GM10248 (cell line): ENCODE measurements at places on chromosomes 7 and 10.
A peak's percentile ranks its signal among the peaks of the same experiment; 100 is the strongest.

DNA sequence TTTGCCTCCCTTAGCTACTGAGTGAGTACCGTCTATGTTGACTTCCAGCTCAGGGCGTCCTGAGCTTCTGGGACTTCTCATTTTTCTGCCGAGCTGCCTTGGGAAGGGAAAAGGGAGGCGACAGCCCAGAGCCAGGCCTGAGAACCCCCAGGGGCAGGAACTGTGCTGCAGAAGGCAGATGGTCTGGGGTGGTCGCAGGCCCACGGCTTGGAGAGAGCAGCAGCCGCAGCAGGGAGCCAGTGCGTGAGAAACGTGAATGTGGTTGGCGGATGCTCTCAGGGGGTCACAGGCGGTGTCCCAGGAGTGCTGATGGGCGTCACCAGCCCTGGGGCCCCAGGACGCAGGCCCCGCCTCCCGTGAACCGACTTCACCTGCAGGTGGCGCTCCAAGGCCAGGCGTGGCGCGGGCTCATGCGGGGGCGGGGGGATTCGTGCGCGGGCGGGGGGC is 9.2 kb upstream of the PWWP2B start:
- DNase-seq, result peak; percentile 91

GRCh38 chr7:52586704-52587103 is 448.7 kb upstream of the POM121L12 start:
- DNase-seq, result no peak

DNA sequence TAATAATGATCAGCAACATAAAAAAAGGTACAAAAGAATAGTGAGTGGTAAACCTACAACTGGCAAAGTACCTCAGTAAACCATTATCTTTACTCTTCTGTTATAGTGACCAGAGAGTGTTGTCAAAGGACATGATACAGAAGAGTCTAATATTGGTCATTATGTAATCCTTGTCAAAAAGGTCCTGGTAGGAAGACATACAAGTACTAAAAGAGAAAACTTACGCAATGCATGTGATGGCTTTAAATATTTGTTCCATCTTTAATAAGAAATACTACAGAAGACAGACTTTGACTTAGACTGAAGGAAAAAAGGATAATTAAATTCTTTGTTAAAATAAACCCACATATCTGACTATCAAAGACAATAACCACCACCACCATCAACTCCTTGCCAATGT is 6.5 kb downstream of the DOCK4 start:
- DNase-seq, result no peak

DNA sequence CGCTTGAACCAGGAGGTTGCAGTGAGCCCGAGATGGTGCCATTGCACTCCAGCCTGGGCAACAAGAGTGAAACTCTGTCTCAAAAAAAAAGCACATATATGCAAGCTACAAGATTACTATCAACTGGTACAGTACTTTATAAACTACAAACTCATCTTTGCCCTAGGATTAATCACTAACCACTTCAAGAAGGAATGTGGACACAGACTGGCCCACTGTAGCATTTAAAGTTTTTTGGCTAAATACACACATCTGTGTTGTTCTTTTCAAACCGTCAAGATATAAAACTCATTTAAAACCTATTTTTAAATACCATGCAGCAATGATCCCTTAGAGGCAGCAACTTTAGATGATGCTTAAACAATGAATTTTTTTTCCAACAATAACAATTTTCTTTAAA is 205.4 kb downstream of the IMMP2L start:
- no peak for DNase-seq

- no peak for DNase-seq
Observed at GRCh38 chr7:50317697-50318669, 13.5 kb downstream of the IKZF1 start.

DNA sequence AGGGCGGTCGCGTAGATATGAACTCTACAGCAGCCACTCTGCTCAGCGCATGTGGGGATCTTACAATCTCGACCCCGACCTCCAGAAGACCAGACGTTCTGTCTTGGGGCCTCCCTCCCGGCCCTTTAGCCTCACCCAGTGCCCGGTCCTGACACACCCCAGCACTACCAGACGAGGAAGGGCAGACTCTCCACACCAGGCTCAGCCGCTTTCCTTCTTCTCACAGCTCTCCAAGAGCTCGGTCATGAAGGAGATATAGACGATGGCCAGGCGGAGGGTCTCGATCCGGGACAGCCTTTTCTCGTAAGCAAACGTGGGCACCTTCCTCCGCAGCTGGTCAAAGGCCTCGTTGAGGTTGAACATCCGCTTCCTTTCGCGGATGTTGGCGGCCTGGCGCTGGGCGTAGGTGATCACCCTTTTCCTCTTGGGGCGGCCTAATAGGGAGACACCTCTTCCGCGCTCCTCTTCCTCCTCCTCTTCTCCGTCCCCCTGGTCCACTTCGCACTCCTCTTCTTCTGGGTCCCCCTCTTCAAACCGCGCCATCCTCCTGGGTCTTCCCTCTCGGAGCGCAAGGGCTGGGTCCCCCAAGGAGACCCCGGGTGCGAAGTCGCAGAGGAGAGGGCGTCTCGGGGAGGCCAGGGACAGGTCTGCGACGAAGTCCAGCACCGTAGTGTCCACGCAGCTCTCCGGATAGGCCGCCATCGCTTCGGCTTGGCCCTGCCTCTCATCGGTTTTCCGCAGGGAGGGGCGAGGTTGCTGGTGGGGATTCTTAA is at the start of gene FERD3L:
Gene FERD3L, minus strand, starts transcription at position 761 of the 773 bp plus-strand sequence. Its CDS starts 59 bp downstream, at position 702.
- DNase-seq, result peak; percentile 5

- DNase-seq, result peak; percentile 44
Observed at GRCh38 chr10:97278491-97278989, 13.9 kb downstream of the ARHGAP19 start.

- no peak for DNase-seq
Observed at GRCh38 chr7:55464422-55464821, 99.3 kb downstream of the LANCL2 start.

GRCh38 chr10:117266400-117266799 is 25.5 kb downstream of the SLC18A2 start:
- DNase-seq, result no peak

DNA sequence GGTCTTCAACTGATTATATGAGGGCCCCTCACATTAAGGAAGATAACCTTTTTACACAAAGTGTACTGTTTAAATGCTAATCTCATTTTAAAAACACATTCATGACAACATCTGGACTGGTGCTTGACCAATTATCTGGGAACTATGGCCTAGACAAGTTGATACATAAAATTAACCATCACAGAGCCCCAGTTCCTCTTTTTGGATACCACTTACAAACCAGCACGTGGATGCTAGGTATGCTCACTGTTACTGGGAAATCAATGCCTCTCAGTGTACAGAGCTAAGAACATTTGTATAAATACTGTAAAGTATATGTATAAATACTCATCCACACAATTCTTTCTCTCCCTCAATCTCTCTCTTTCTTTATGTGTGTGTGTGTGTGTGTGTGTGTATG is 1217.8 kb upstream of the LRRTM3 start:
- no peak for DNase-seq

- DNase-seq, result no peak
Observed at GRCh38 chr10:121854809-121855445, 72.9 kb downstream of the ATE1 start.

DNA sequence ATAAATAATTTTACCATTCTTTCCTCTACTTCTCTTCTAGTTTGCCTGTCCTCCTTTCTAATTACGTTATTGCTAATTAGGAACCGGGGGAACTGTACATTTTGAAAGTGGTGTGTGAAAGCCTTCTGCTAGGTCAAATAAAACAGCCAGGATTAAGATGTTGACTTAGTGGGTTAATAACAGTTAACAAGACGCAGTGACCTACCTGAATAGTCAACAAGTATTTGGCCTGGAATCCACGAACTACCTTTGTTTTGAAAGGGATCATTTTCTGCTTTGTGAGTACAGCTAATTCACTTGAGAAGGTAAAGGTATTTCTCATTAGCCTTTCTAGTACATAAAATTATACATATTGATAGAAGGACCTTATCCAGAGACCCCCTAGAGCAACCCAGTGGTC is 139.9 kb downstream of the COL28A1 start:
- DNase-seq, result no peak

DNA sequence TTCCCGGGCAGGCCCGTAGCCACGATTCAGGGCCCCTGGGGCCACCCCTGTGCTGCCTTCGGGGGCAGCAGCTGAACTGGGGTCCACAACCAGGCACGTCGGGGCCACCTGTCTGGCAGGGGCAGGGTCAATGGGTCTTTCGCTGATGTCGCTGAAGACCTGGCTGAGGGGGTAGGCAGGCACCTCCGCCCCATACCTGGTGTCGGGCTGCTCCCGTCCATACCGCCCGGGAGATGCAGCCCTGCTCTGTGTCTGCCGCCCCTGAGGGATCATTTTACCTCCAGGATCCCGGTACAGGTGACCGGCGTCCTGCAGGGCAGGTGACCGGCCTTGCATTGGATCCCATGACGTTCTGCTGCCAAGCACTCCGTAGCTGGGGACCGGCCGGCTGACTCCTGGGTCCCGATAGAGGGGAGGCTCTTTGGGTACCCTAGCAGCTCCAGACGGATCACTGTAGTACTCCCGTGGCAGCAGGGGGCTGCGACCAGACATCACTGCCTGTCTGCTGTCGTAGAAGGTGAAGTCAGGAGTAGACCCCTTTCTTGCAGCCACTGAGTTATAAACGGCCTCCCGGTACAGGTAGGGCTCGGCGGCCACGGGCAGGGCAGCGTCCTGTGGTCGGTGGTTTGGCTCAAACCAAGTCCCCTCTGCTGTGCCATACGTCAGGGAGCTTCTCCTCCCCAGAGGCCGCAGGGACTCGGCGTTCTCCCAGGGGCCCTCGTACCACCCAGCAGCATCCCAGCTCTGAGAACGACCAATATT is 85.2 kb downstream of the ZRANB1 start:
- no peak for DNase-seq

DNA sequence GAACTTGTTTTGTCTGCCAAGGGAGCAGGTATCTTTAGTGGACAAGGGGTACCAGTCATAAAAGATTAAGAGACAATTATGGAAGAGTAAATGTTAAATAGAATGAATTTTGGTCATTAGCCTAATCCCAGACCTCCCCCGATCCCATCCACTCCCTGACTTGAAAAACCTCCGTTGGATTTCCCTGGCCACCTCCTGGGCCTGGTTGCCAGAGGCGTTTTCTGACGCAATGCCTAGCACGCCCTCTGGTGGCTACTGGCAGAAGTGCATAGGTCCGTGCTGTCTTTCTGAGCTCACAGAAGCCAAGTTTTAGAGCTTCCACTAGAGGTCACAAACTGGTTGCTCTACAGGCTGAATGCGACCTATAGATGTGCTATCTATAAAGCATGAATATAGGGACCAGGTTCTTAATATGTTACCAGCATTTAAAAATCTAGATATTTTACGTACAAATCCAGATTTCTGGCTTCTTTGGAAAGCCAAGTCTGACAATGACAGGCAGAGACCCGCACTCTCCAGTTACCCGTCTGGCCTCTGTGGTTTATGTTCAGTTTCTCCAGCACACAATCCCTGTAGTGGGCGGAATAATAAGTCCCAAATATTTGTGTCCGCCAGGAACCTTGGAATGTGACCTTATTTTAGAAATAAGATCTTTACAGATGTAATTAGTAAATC is 39.8 kb downstream of the SPOCK2 start:
- peak; percentile 87 for DNase-seq

DNA sequence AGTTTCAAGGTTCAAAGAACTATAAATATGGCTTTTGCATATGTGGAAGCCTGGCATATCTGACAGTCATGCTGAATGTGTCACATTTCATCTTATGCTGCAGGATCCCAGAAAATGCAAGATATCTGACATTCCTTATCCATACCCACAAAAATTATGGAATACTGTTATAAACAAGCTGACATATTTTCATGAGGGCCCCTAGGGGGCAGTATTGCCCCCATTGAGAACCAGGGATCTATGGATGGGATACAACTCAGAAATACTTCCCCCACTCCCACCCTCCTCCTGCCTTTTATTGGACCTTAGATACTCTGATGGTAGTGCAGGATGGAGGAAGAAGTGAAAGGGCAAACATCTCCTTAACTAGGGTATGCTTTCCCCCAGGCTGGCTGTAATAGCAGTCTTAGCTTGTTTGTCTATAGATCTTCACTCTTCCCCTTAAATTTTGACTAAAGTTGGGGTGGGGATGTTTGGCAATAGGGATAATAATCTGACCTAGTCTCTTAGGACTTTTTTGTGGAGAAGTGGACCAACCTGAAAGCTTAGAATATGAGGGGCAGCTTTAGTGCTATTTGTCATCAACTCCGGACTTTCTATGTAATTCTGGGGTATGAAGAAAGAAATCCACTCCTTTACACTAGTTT is 3.5 kb upstream of the GNGT1 start:
- peak; percentile 18 for DNase-seq

DNA sequence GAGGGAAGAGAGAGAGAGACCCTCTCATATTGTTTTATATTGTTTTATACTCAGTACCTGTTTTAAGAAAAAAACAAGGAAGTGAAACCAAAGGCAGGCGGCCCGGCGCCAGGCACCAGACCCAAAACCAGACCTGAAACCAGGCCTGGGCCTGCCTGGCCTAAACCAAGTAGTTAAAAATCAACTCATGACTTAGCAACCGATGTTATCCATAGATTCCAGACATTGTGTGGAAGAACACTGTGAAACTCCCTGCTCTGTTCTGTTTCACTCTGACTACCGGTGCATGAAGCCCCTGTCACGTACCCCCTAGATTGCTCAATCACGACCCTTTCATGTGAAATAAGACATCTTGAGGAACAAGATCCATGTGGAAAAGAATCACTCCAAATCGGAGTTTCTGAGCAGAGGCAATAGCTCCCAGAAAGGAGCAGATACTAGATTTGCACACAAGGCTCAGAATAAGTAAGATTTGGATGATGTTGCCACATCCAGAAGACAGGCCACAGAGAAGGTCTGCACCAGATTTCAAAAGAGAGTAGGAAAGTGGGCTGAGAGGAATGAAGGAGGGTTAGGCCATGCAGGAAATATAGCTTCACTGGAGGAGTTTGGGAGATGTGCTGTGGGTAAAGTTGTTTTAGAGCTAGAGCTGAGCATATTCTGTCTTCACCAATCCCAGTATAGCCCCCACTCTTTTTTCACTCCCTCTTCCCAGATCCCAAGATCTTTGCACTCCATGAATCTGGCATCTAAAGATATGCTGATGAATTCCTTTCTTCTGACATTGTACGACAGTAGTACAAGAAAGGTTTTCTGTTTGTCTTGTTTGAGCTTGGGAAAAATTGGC is 8.8 kb upstream of the ZNF248 start:
- peak; percentile 9 for DNase-seq

DNA sequence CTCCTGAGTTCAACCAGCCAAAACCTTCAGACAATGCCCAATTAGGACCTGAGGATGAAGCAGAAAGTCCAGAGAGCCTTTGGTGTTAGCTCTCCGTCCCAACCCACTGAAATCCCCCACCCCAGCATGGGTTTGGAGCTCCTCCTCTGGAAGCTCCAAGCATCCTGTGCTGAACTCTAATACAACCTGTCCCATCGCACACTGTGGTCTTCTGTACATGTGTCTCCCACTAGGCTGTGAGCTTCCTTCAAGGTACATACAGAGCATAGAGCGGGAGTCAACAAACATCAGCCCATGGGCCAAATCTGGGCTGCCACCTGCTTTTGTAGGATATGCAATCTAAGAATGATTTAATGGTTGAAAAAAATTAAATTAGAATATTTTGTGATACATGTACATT is 166.5 kb downstream of the LSM5 start:
- DNase-seq, result no peak

DNA sequence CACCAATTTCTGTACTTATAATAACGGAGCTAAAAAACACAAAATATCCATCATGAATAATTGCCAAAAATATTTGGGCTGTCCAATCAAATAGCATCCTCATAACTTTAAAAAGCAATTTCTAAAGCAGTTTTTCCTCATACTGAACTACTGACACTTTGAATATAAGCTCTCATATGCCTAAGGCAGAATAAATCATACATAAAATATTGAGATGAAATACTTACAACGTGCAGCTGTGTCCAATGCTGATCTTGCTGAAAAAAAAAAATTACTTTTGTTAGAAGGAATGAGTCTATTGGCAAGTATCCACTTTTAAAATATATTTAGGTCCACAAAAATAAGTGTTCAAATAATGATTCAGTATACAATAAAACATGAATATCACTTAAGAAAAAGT is 24.2 kb downstream of the FAM3C start:
- DNase-seq, result no peak
